ENCODE measurements at places on chromosomes 11 and 22.

DNA sequence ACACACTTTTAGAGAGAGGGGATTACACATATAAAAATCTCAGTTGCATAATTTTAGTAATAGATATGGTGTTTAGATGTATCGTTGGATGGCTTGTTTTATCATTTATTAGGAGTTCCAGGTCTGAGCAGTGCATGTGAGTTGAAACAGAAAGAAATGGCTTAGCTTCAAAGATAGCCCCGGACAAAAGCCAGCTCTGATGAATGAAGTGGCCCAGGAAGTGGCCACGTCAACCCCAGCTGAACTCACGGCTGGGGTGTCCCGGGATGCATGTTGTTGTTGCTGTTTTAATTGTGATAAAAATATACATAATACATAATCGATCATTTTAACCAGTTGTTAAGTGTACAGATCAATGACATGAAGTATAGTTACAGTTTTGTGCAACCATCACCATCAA lies 1513.6 kb downstream of the BRD1 start:
- DNase-seq: no peak

- no peak for DNase-seq
These were observed 110.0 kb downstream of the KIAA1671 start for GRCh38 chr22:25062386-25063085.

GRCh38 chr11:2940921-2941821 lies 12.0 kb upstream of the PHLDA2 start:
- DNase-seq: no peak

GRCh38 chr11:4044976-4045646 lies 49.5 kb upstream of the RRM1 start:
- DNase-seq: peak; percentile 66
